ENCODE measurements at places on chromosomes 2 and 18. TPM values are rescaled to one million over a fixed set of nuclear protein-coding genes. Genes with fewer than 3 reads are reported as not detected.

DNA sequence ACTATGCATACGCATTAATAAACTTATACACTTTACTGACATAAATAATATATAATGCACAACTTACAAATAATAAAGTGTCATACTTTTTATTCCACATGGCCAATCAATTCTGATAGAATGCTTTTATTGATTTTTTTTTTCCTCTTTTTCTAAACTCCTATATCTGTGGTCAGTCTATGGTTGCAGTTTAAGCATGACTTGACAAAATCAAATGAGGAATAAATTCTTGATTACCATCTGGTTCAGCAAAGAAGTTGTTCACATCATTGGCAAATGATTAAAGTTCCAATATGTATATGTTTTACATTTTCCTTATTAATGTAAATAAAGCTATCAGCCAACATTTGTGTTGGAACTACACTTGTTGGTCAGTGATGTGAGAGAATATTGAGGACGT, 83.5 kb downstream of the EML6 start:
- DNase-seq = no peak
- H3K4me1 ChIP-seq = peaks cover 4% of the 10 kb centered on the region
- peaks cover 5% of the 10 kb centered on the region for H3K27me3 ChIP-seq
- H3K27ac ChIP-seq = no peak overlapping the region

DNA sequence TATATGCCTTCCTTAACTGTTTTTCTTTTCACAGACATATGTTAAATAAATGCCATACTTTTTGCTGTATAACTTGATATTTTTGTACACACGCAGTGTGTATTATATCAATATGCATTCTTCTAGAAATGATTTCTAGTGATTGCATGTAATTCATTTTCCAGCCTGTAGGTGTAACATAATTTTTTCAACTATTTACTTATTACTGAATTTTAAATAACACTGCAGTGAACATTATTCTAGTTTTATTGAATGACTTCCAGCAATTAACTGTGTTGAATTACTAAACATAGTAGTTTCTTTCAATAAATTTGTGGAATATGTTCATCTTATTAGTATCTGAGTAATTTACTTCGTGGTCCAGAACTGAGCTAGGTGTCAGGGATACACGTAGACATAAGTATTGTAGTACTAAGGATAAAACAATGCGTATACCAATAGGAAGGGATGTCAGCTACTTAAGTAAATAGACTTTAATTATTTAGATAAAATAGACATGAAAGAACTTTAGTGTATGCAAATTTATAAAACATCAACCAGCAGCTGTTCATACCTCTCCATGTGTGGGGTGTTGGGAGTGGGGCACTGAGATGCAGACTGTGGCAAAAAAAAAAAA, 28.0 kb downstream of the TANC1 start:
- peaks cover 22% of the 10 kb centered on the region for H3K4me1 ChIP-seq
- no peaks in the 10 kb centered on the region for H3K36me3 ChIP-seq
- H3K27me3 ChIP-seq = no peaks in the 10 kb centered on the region
- H3K27ac ChIP-seq = no peak overlapping the region
- H3K4me3 ChIP-seq = no peak overlapping the region
- no peak for DNase-seq

GRCh38 chr2:1541819-1542475, 128.7 kb downstream of the TPO start:
- peak; percentile 59 for DNase-seq
- H3K27ac ChIP-seq = peak overlapping the region; percentile 83

Gene CEP76
- 19.2 TPM for total RNA-seq

GRCh38 chr2:28546242-28546641, 50.4 kb downstream of the PLB1 start:
- H3K27me3 ChIP-seq = peaks cover 1% of the 10 kb centered on the region
- no peak overlapping the region for H3K4me3 ChIP-seq
- peaks cover 9% of the 10 kb centered on the region for H3K4me1 ChIP-seq
- DNase-seq = no peak

- no peaks in the 10 kb centered on the region for H3K36me3 ChIP-seq
- peaks cover 26% of the 10 kb centered on the region for H3K4me1 ChIP-seq
- peak; percentile 49 for DNase-seq
- peak within 1 kb of the TSS; percentile 95 for H3K4me3 ChIP-seq
- H3K27me3 ChIP-seq = peaks cover 9% of the 10 kb centered on the region
Observed at GRCh38 chr2:74441690-74442482, at the start of gene RTKN. Gene RTKN, minus strand, starts transcription at chr2:74441937. Its CDS starts 121 bp downstream, at chr2:74441816.

GRCh38 chr2:217158928-217159327, 299.1 kb upstream of the TNP1 start:
- H3K27me3 ChIP-seq = peaks cover 6% of the 10 kb centered on the region
- H3K36me3 ChIP-seq = no peaks in the 10 kb centered on the region
- no peak overlapping the region for H3K27ac ChIP-seq
- no peak overlapping the region for H3K4me3 ChIP-seq

GRCh38 chr2:61775956-61776570, 77.8 kb downstream of the FAM161A start:
- no peaks in the 10 kb centered on the region for H3K36me3 ChIP-seq
- H3K4me3 ChIP-seq = no peak overlapping the region
- no peak overlapping the region for H3K27ac ChIP-seq
- no peaks in the 10 kb centered on the region for H3K27me3 ChIP-seq
- no peak for DNase-seq
- no peaks in the 10 kb centered on the region for H3K4me1 ChIP-seq

Gene SULT1C4
- total RNA-seq = 1.6 TPM

Gene BOK
- 13.8 TPM for total RNA-seq

Gene CFAP210
- 0.32 TPM for total RNA-seq

DNA sequence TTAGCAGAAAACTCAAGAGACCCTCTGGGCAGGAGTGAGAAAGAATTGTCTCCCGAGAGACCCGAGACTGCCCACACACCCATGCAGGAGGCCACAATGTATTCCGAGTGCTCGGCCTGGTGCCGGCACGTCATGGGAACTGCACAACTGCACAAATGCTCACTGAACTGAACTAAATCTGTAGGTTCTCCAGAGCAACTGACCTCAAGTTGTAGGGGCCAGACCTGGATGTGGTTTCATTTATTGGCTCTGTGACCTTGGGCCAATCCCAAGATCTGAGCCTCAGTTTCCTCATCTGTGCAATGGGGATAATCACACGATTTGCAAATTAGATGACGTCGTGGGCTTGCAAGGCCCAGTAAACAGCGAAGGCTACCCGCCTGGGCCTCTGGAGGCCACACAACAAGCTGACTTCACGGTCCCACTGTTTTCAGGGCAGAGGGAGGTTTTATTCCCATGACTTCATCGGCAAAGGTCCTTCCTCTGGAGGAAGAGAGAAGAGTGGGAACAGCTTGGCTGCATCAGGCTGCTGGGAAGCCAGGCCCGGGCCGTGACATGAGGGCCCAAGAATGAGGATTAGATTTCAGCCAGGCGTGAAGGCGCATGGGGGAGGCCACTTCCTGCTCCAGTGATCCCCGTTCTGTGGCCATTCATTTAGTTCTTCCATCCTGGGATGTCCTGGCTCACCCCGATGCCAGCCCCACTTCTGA, 3.6 kb upstream of the ERFE start:
- peaks cover 6% of the 10 kb centered on the region for H3K4me1 ChIP-seq
- no peak overlapping the region for H3K27ac ChIP-seq
- no peak for DNase-seq
- H3K36me3 ChIP-seq = no peaks in the 10 kb centered on the region
- no peaks in the 10 kb centered on the region for H3K27me3 ChIP-seq
- no peak overlapping the region for H3K4me3 ChIP-seq

- H3K4me1 ChIP-seq = peaks cover 17% of the 10 kb centered on the region
- no peak overlapping the region for H3K27ac ChIP-seq
- H3K4me3 ChIP-seq = no peak overlapping the region
- no peak for DNase-seq
- H3K27me3 ChIP-seq = peaks cover 6% of the 10 kb centered on the region
Observed at GRCh38 chr2:95001701-95002100, 23.8 kb upstream of the MAL start.

Gene PAX3
- 31.2 TPM for total RNA-seq

Gene EVA1A
- total RNA-seq = not detected

DNA sequence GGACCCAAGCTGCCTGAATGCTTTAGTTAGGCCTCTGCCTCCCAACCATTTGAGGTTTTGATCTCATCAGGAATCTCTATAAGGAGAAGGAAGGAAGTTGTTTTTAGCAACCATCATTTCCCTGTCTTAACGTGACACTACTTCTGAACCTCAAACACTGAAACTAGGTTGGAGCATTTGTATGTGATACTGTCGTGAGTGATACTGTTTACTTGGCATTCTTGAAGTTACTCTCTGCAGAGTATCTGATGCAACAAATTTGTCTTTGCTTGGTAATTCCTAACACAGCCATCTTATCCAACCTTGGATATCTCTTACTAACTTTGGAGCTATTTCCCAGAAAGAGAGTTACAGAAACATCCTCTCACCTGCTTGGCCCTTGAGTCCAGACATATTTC, 22.1 kb downstream of the TTLL4 start:
- H3K4me3 ChIP-seq = no peak overlapping the region

DNA sequence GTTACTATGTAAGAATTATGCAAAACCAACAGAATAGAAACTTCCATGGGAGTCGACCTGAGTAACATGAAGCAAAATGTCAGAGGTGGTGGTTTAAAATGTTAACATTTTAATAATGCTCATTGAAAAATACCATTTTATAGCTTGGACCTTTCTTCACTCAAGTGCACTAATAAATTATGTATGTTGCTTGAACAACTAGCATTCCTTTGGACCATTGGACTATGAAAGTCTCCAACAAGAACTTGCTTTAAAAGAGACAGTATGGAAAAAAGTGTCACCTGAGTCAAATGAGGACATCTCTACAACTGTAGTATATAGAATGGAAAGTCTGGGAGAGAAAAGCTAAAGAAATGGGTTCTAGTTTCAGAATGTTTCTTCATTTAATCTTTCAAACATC, 51.9 kb downstream of the GLS start:
- no peaks in the 10 kb centered on the region for H3K27me3 ChIP-seq
- H3K36me3 ChIP-seq = no peaks in the 10 kb centered on the region
- H3K4me3 ChIP-seq = no peak overlapping the region
- no peak overlapping the region for H3K27ac ChIP-seq
- H3K4me1 ChIP-seq = no peaks in the 10 kb centered on the region
- DNase-seq = no peak

Gene CAPN14
- total RNA-seq = 0.25 TPM

DNA sequence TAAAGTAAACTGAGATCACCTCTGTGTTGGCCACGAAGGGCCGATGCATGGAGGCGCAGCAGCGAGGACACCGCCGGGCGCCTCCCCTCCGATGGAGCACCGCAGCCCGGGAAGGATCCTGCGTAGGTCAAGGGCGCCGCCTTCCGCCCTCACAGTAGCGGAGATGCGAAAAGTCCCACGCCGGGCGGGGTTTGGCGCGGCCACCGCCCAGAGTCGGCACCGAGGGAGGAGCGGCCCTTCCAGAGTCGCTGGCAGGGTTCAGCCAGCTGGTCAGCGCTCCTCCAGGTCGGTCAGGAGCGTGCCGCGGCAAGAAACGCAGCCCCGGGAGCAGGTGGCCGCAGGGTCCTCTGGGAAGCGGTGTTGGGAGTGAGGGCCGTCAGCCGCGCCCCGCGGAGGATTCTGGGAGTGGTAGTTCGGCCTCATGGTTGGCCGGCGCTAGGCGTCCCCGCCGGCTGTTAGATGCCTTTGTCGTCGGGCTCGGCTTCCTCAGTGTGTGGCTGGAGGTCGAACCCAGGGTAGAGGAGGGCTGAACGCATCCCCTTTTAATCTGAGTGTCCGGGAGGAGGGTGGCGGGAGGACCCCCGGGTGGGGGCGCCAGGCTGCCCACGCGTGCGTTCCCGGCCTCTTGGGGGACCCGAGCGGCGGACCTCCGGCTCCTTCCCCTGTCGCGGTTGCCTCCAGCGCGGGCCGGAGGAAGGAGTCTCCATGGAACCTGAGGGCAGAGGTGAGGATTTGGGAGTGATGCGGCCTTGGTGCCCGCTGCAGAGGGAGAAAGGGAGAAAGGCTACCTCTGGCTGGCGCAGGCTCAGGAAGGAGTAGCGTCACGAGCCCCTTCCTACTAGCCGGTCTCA, at the start of gene ZNF892:
ZNF892 (plus strand) TSS at position 411 of the 851 bp plus-strand sequence; CDS start at position 706, 295 bp downstream.
- H3K4me3 ChIP-seq = peak within 1 kb of the TSS; percentile 94
- peaks cover 8% of the 10 kb centered on the region for H3K4me1 ChIP-seq
- H3K27ac ChIP-seq = peak within 1 kb of the TSS; percentile 89
- peaks cover 4% of the 10 kb centered on the region for H3K27me3 ChIP-seq

Gene FZD7
- 19.0 TPM for total RNA-seq

DNA sequence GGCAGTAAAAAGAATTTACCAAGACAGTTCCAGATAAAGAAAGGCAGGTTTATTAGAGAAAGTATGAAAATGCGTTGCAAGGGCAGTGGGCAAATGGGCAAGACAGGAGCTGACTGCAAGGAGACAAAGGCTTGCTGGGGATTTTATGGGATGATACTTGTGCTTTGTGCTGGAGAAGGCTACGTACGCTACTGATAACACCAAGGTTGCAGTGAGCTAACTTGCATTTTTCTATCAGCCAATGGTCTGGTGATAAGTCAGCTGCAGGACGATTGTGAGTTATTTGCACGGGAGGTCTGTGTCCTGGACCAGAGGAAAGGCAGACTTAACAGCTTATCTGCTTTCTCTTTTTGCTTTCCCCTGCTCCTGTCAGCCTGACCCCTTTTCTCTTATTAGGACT, 116.5 kb downstream of the PMS1 start:
- H3K4me1 ChIP-seq = no peaks in the 10 kb centered on the region
- no peaks in the 10 kb centered on the region for H3K36me3 ChIP-seq
- H3K27ac ChIP-seq = no peak overlapping the region
- DNase-seq = no peak
- no peaks in the 10 kb centered on the region for H3K27me3 ChIP-seq
